ENCODE measurements at places on chromosomes 16 and 17.

GRCh38 chr16:29742683-29743275 lies 3.0 kb downstream of the C16orf54 start:
- no peak for DNase-seq

DNA sequence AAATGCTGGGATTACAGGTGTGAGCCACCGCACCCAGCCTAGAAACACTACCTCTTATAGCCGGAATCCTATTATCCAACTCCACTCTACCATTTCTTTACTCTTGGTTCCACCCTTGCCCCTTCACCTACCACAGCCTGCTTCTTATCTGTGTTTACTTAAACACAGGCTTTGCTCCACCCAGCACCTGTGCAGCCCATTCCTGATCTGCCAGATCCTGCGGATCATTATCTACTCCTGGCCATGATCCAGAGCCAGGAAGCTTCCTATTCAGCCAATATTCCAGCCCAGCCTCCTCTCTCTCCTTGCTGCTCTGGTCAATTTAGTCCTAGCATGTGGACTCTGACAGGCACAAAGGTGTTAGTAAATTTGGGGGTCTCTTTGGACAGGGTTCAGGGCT lies 98.8 kb upstream of the MED13 start:
- no peak for DNase-seq

DNA sequence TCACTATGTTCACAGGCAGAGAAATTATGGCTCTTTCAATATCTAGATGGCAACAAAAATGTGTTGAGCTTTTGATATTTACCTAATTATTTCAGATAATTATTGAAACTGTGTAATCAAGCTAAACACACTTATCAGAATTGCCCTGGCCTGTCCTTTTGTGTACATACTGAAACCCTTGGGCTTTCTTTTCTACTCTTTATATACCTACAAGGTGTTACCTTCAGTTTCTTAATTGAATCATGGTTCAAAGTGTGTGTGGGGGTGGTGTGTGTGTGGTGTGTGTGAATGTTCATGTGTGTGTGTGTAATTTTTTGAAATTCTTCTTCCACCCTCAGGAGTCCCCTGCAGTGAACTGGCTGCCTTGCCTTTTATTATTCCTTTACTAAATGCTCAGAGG lies 506.8 kb upstream of the SOX9 start:
- no peak for DNase-seq

DNA sequence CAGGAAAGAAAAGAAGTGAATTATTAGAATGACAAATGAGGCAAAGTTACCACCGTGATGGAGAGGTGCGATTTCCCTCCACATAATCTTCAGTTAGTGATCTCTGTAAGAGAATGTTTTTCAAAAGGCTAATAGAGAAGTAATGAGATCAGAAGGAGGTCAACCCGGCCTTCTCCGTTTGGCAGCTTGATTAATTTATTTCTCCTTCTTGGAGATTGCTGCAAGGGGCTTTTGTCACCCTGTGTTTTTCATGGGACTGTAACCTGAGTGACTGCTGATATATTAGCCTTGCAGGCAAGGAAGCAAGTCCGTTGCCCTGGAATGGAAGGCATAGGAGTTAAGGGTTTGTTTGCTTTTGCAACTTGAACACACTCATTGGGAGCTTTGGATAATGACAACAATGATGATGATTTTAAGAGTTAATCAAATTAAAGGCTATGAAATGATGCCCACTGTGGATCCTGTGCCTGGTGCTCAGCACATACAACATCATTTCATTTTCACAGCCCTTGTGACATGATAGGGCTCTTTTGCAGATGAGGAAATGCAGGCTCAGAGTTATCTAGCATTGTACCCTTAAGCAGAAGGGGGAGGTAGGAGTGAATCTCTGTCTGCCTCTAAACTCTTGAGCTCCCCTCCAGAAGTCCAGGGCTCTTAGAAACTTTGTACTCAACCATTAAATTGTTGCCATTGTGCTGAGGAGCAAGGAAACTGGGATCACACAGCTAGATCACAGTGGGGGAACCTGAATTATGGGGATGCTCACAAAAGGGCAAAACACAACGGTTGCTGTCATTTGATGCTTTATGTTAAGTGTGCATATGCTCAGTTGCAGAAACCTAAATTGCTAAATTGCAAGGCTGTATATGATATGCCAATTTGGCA lies 226.3 kb downstream of the WWOX start:
- DNase-seq = no peak

DNA sequence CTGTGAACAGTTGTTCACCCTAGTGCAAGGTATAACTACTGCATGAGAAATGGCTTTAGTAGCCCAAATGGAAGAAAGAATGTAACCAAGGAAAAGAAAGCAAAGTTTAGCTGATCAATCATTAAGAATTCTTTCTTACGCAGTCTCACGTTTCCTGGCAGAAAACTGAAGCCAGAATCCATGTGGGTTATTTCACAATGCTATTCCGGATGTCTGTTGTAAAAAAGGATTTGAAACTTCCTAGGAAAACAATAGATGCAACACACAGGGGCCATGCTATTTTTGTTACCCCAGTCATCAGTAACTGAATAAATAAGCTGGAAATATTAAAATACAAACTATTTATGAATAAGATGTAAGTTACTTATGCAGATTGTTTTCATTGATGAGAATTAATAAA lies 802.5 kb downstream of the CDH8 start:
- DNase-seq = no peak

- no peak for DNase-seq
These were observed 270.0 kb upstream of the SOX9 start for GRCh38 chr17:71850812-71851211.

DNA sequence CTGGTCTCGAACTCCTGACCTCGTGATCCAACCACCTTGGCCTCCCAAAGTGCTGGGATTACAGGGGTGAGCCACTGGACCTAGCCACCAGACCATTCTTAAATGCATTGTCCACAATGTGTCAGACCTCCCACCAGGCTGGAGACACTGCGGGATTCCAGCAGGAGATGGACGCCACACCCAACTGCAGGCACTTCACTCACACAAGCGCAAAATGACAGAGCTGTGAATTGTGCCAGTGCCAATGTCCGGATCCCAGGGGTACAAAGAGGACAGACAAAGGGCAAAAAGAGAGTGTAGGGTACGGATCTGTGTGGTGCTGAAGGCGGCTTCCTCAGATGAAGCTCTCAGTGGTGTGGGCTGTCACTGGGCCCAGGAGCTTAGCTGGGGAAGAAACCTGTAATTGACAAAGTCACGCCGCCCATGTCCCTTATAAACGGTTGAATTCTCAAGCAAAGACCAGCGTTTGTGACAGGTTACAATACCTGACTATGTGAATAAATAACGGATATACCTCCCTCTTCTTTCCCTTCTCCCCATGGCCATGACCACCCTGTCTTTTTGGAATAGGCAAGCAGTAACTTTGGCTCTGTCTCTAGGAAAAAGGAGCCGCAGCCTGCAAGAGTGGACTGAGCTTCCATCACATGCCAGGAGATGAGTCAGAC lies 40.0 kb downstream of the HS3ST3A1 start:
- DNase-seq = no peak

DNA sequence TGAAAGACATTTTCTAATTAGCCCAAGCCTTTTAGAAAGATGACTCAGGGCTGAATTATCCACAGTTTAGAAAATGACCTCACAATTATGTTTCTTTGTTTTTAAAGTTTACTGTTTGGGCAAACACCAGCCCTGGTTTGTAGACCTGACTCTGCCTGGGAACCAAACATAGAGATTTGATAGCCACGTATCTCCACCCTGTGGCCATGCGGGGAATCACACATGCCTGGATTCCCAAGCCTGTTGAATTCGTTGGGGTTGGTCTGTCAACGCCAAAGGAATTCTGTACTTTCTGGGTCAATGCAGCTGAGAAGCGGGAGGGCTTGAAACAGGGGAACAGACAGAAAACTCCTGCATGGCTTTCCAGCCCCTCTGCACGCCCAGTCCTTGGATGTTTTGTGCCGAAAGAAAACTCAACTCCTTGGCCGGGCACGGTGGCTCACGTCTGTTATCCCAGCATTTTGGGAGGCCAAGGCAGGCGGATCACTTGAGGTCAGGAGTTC lies 26.9 kb downstream of the CD300A start:
- no peak for DNase-seq

DNA sequence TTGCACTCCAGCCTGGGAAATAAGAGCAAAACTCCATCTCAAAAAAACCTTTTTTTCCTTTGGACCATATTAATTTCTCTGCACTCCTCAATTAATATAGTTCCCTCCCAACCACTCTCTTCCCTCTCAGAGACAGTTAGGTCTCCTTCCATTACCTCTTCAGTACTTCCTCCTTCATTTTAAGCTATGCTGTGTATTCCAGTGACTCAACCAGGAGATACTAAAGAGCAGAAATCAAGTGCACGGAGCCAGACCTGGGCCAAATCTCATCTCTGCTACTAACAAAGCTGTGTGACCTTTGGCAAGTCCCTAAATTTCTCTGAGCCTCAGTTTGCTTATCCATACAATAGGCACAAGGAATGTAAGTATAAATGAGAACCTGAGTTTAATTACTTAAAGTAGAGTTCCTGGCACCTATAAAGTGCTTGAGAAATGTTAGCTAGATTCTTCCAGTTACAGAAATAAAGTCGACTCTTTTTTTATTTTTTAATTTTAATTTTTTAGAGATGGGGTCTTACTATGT lies 8.5 kb downstream of the PECAM1 start:
- no peak for DNase-seq

DNA sequence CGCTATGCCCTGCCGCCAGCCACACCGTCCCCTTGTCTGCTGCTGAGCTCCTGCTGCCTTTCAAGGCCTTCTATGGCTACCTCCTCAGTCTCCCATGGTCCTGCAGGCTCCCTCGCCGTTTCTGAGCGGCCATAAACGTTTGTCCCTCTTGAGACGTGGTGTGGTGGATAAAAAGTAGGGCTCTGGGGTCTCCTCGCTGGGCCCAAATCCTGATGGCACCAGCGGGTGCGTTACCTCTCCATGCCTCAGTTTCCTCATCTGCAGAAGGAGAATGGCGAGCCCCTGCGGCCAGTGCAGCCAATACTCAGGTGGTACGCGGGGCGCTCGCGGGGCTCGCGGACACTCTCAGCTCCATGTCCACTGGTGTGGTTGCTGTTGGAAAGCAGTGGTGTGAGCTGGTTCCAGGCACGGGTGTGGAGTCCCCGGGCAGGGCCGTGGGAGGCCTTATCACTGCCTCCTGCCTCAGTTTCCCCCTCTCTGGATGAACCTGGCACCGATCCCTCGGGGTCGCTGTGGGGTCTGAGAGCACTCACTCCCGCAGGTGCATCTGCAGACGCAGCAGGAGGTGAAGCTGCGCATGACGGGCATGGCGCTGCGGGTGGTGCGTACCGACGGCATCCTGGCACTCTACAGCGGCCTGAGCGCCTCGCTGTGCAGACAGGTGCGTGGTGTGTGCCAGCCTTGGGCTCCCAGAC lies 2.5 kb downstream of the SLC25A10 start:
- DNase-seq = no peak

GRCh38 chr17:49554694-49555494 lies 20.8 kb upstream of the NXPH3 start:
- DNase-seq = no peak

DNA sequence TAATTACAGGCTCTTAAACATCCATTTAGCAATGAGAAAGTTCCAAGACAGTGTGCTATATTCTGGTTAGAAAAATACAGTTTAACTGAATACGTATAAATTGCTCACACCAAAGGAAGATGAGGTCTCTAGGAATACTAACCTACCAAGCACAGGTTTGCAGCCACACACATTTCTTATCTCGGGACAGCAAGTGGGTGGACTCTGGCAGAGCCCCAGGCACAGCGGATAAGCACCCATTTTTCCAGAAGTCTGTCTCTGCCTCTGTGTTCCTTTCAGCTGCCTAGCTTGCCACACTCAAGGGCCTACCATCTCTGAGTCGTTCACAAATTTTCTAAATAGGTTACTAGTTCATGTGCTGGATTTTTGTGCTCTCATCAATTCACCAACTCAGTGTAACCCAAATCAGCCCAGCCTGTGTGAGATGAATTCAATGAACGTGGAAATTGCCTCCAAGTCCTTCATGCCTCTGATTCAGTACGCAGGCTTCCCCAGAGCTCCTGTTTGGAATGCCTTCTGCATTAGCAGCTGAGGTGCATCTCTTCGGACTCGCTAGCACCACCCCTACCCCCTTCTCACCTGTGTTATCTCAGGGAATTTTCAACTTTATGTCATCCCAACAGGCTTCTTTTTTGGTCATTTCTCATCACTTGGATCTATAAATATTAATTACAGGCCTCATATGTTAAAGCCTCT lies 581.0 kb upstream of the CDH11 start:
- DNase-seq = no peak

DNA sequence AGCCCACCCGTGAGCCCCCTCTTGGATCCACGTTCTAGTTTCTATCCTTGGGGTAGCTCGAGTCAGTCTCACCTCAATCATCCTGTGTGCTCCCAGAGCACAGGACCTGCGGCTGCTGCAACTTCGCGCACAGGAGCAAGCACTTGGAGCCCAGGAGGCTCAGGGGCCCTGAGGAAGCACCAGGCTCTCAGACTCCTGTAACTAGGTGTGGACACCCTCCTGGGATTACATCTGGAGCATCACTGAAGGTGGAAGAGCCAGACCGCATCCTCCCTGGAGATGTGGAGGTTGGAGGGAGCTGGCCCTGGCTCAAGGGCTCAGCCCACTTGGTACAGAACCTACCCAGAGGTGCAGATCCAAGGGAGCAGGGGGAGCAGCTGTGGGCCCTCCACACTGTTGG lies 2.7 kb downstream of the HBQ1 start:
- no peak for DNase-seq

DNA sequence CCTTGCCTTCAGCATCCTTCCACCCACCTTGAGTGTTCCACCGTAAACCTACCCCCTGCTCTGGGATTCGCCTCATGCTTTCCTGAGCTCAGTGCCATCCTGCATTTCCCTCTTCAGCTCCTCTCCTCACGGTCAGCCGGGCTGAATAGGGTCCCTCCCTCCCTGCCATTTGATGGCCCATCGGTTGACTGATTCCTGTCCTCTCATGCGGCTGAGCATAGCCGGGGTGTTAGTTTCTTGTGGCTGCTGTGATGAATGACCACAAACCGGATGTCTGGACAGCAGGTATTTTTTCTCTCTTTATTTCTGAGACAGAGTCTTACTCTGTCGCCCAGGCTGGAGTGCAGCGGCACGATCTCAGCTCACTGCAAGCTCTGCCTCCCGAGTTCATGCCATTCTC lies 44.1 kb upstream of the MGAT5B start:
- no peak for DNase-seq

All from stimulated activated CD8-positive, alpha-beta memory T cell treated with anti-CD3 and anti-CD28 coated beads, Interleukin-2, amount 100 ng/mL, for 1 hour (primary cell).